IMR-90 (cell line): ENCODE measurements at places on chromosomes 2 and 18. TPM values are rescaled to one million over a fixed set of nuclear protein-coding genes. Genes with fewer than 3 reads are reported as not detected.

- H3K4me1 ChIP-seq = no peaks in the 10 kb centered on the region
- no peak overlapping the region for H3K4me3 ChIP-seq
- no peaks in the 10 kb centered on the region for H3K27me3 ChIP-seq
Measured at GRCh38 chr2:125227843-125228392, 1202.8 kb downstream of the CNTNAP5 start.

Gene TOGARAM2
- under 0.01 and 0.28 TPM in 2 replicates for total RNA-seq

DNA sequence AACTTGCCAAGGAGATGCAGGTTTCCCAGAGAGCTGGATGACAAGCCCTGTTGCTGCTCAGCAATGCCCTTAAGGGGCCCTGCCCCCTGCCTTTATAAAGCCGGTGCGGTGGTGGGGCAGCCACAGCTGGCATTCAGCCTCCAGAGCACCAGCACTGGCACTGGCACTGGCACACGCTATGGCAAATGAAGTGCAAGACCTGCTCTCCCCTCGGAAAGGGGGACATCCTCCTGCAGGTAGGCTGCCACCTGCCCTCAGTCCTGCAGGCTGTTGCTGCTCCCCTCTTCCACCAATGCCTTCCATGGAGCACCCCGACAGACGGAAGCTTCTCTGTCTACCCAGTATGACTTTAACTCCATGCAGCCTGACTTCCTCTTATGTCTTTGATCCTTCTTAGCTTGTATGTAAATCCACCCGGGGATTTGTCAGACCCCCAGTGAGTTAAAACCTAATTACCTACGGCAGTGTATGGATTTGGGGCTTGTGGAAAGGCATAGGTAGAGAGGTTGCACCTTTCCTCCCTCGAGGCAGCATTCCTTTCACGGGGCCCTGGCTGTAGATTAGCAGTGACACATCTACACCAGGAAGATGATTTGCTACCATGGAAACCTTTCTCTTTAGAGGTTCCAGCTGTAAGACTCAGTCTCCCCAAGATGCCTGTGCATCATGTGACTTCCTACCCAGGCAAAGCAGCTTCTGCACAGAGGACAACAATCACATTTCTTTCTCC lies at the start of gene DAPL1:
Gene DAPL1 (plus strand): TSS at position 123 of the 730 bp plus-strand sequence. CDS start 56 bp downstream, at position 179.
- H3K36me3 ChIP-seq = no peaks in the 10 kb centered on the region
- no peak within 1 kb of the TSS for H3K4me3 ChIP-seq
- H3K27ac ChIP-seq = no peak within 1 kb of the TSS
- H3K4me1 ChIP-seq = no peaks in the 10 kb centered on the region

DNA sequence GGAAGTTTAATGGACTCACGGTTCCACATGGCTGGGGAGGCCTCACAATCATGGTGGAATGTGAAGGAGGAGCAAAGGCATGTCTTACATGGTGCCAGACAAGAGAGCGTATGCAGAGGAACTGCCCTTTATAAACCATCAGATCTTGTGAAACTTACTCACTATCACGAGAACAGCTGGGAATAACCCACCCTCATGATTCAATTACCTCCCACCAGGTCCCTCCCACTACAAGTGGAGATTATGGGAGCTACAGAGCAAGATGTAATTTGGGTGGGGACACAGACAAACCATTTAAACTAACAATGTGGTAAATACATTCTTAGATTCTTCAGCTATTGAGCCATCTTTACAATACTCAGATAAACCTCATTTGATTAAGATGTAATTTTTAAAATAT lies 176.1 kb downstream of the SH3BP4 start:
- no peaks in the 10 kb centered on the region for H3K36me3 ChIP-seq
- no peak overlapping the region for H3K4me3 ChIP-seq
- DNase-seq = no peak
- H3K27me3 ChIP-seq = peaks cover 14% of the 10 kb centered on the region
- peaks cover 2% of the 10 kb centered on the region; the same call in 1 of the 2 replicates for H3K4me1 ChIP-seq

GRCh38 chr2:59204040-59204439 lies 962.9 kb upstream of the FANCL start:
- no peaks in the 10 kb centered on the region for H3K27me3 ChIP-seq
- no peak overlapping the region for H3K27ac ChIP-seq
- no peak overlapping the region for H3K4me3 ChIP-seq
- DNase-seq = no peak
- no peaks in the 10 kb centered on the region for H3K4me1 ChIP-seq
- no peaks in the 10 kb centered on the region for H3K36me3 ChIP-seq

DNA sequence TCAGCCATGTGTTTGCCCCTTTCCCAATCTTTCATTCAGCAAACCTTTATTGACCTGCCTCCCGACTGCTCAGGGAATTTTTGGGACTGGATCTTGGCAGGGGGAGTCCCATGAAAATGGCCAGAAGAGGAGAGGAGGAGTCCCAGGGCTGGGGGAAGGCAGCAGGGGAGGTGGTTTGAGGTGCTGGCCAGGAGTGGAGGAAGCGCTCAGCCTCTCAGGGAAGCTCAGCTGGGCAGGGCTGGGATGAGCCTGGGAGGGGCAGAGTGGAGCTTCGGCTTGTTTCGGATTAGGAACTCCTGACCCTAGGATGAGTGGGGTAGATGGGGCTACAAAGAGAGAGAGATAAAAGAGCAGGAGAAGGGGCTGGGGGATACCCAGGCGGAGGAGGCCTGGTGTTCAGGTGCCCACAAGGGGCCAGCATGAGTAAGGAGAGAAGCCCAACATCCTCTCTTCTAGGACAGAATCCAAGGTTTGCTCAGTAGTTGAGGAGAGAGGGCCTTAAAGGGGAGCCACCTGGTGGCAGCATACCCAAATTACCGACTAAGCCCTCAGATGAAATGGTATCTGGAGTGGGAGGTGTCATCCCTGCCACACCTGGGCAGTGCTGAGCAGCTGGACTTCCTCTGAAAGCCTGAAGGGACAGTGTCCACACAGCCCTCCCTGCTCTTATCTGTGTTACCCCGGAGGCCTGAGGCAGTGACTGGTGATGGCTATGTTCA lies 91.1 kb downstream of the INHBB start:
- H3K27ac ChIP-seq = no peak overlapping the region
- H3K4me1 ChIP-seq = no peaks in the 10 kb centered on the region
- H3K4me3 ChIP-seq = no peak overlapping the region
- H3K36me3 ChIP-seq = no peaks in the 10 kb centered on the region

Gene SALL3
- total RNA-seq = not detected in 2 replicates

DNA sequence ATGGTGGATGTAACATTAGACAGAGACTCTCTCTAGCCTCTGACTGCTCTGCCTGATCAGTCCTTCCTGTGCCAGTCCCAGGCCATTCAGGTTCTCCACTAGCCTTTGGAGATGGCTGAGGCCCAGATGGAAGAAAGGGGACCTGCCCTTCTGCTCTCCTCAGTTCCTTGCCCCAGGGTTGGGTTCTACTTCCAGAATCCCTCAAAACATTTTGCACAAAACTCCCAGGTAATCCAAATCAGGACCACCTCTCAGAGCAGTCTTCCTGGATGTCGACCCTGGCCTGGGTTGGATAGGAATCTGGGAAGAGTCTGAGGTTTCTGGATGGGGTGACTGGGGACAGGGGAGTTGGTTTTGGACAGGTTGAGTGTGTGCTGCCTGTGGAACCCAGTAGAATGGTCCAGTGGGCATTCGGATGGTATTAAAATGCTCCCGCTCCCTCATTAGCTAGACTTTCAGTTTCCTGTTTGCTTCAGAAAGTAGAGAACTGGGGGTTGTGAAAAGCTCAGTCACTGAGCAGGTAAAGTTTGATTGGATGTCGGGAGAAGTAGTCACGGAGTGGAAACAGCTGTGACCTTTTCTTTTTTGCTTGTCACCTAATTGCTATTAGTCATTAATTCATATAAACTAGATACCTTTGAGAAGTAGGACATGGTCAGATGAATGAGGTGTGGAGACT lies 37.9 kb downstream of the DPYSL5 start:
- peaks cover 67% of the 10 kb centered on the region for H3K27me3 ChIP-seq
- H3K27ac ChIP-seq = no peak overlapping the region
- H3K36me3 ChIP-seq = no peaks in the 10 kb centered on the region

Gene CXCR1
- total RNA-seq = not detected in 2 replicates

- no peaks in the 10 kb centered on the region for H3K36me3 ChIP-seq
- no peaks in the 10 kb centered on the region for H3K4me1 ChIP-seq
- no peak overlapping the region for H3K4me3 ChIP-seq
- peak; percentile 1 for DNase-seq
Measured at GRCh38 chr2:214960677-214961076, 151.2 kb upstream of the BARD1 start.

Gene PIEZO2
- total RNA-seq = 3.3 and 4.1 TPM in 2 replicates

DNA sequence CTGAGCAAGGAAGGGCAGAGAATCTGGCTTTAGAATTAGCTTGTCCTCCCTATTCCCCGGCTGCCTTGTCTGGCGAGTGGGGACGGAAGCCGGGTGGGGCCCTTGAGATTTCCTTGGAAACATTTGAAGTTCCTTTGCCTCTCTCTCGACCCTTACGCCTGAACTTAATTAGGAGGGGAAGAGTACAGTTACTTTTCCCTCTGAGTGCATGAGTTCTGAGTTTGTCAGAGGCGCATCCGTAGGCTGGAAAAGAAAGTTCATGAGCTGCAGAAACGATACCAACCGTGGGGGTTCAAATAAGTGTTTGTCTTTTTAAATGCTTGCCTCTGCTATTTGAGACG lies 468 bp downstream of the PIKFYVE start:
- peaks cover 5% of the 10 kb centered on the region; the same call in 1 of the 2 replicates for H3K4me1 ChIP-seq
- DNase-seq = peak; percentile 25
- H3K27me3 ChIP-seq = no peaks in the 10 kb centered on the region
- H3K4me3 ChIP-seq = peak overlapping the region; percentile 98
- H3K36me3 ChIP-seq = 0 out of 2 replicates have a peak, but pooled peaks cover 2% of the 10 kb centered on the region

Gene PDCD1
- not detected in 2 replicates for total RNA-seq

GRCh38 chr2:171141320-171141719 lies 19.4 kb downstream of the TLK1 start:
- H3K27me3 ChIP-seq = no peaks in the 10 kb centered on the region
- peaks cover 2% of the 10 kb centered on the region for H3K4me1 ChIP-seq
- H3K4me3 ChIP-seq = no peak overlapping the region
- no peak for DNase-seq
- no peak overlapping the region for H3K27ac ChIP-seq

GRCh38 chr2:112960230-112960825 lies 17.5 kb upstream of the IL36G start:
- no peak for DNase-seq
- no peak overlapping the region for H3K4me3 ChIP-seq
- H3K27ac ChIP-seq = no peak overlapping the region
- H3K4me1 ChIP-seq = no peaks in the 10 kb centered on the region
- H3K36me3 ChIP-seq = no peaks in the 10 kb centered on the region
- peaks cover 29% of the 10 kb centered on the region for H3K27me3 ChIP-seq

GRCh38 chr18:37956902-37957301 lies 391.3 kb upstream of the CELF4 start:
- no peaks in the 10 kb centered on the region for H3K4me1 ChIP-seq
- no peaks in the 10 kb centered on the region for H3K27me3 ChIP-seq
- H3K4me3 ChIP-seq = no peak overlapping the region
- no peaks in the 10 kb centered on the region for H3K36me3 ChIP-seq

DNA sequence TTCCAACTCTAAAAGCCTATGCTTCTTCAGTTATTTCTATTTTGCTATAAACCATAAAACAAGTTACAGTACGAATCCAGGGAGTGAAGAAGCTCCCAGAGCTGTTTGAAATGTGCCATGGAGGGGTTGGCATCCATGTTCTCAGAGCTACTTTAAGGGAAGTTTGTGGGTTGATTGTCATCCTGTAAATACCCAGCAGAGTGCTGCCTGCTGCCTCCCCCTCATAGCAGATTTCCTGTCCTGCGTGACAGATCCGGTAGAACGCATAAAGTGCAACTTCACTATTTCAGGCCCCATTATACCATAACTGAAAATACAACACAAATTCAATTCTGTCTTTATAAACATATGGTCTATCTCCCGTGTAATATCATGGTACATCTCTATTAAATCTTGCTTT lies 114.4 kb downstream of the CTNNA2 start:
- H3K27ac ChIP-seq = no peak overlapping the region
- H3K4me3 ChIP-seq = no peak overlapping the region
- no peaks in the 10 kb centered on the region for H3K27me3 ChIP-seq
- no peaks in the 10 kb centered on the region for H3K4me1 ChIP-seq
- no peaks in the 10 kb centered on the region for H3K36me3 ChIP-seq

DNA sequence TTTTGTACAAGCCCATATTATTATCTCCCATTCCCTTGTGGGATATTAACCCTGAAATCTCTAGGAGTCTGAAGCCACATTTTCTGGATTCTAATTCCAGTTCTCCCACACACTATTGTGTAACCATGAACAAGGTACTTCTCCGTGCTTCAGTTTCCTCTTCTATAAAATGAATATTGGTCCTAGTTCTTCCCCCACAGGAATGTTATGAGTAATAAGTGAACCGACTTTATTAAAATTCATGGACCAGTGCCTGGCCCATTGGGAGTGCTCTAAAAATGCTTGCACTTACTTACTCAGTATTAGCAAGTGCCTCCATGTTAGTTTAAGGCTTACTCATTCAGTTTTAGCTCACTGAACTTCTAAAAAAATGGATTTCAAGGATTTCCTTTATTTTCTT lies 1.4 kb upstream of the ACMSD start:
- no peak overlapping the region for H3K27ac ChIP-seq
- no peaks in the 10 kb centered on the region for H3K36me3 ChIP-seq
- H3K27me3 ChIP-seq = 0 out of 2 replicates have a peak, but pooled peaks cover 2% of the 10 kb centered on the region
- H3K4me1 ChIP-seq = peaks cover 2% of the 10 kb centered on the region; the same call in 1 of the 2 replicates
- no peak overlapping the region for H3K4me3 ChIP-seq

Gene CYP27C1
- not detected in 2 replicates for total RNA-seq

Gene SLC4A3
- total RNA-seq = 0.90 and 1.1 TPM in 2 replicates

- no peak for DNase-seq
- H3K27me3 ChIP-seq = no peaks in the 10 kb centered on the region
- H3K4me1 ChIP-seq = no peaks in the 10 kb centered on the region
Measured at GRCh38 chr2:112253261-112253815, 1.5 kb downstream of the ZC3H8 start.

DNA sequence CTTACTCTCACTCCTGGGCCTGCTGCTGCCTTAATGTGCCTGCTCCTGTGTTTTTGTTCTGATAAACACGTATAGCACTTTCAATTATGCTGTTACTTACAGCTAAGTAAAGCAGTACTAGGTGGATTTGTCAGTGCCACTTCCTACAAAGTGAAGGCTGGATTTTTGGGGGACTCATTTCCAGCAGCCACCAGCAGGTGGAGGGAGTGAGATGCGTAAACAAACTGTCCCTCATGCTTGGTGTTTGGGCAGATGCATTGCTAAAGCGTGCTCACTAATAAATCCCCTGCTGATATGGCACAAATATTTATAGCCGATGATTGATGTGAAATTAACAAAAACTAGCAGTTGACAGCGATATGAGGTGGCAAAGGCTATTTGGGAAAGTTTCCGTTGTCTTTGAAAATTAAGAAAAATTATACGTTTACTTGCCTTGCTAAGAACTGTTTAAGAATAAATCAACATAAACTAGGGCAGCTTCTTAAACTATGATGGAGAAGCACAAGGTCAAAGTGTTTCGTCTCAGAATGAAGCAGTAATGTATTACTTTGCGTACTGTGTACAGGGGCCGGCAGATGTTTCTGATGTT lies 101.7 kb downstream of the AGAP1 start:
- H3K4me1 ChIP-seq = peaks cover 6% of the 10 kb centered on the region
- DNase-seq = peak; percentile 77
- H3K36me3 ChIP-seq = no peaks in the 10 kb centered on the region
- H3K27ac ChIP-seq = no peak overlapping the region
- no peaks in the 10 kb centered on the region for H3K27me3 ChIP-seq

DNA sequence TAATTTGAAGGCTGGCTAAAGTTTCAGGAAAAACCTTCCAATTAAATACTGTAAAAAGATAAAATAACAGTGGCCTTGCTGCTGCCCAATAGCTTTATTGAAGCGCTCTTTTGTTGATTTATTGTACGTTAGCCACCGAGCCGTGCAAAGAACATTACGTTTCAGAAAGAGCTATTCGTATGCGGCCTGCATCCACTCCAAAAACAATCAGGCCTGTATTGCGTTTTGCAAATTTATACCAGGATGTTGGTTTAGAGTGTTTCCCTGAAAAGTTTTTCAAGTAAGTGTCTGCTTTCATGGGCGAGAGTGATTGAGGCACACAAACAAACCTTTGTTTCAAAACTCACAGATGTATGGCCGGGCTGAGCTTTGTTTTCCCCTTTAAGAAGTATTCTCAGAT lies 257.2 kb upstream of the SALL3 start:
- H3K36me3 ChIP-seq = no peaks in the 10 kb centered on the region
- no peaks in the 10 kb centered on the region for H3K4me1 ChIP-seq
- no peak overlapping the region for H3K4me3 ChIP-seq
- no peak overlapping the region for H3K27ac ChIP-seq

Gene IWS1
- total RNA-seq = 50.0 and 52.5 TPM in 2 replicates
